ENCODE measurements at places on chromosomes 12 and 14. TPM values are rescaled to one million over a fixed set of nuclear protein-coding genes. Genes with fewer than 3 reads are reported as not detected.

DNA sequence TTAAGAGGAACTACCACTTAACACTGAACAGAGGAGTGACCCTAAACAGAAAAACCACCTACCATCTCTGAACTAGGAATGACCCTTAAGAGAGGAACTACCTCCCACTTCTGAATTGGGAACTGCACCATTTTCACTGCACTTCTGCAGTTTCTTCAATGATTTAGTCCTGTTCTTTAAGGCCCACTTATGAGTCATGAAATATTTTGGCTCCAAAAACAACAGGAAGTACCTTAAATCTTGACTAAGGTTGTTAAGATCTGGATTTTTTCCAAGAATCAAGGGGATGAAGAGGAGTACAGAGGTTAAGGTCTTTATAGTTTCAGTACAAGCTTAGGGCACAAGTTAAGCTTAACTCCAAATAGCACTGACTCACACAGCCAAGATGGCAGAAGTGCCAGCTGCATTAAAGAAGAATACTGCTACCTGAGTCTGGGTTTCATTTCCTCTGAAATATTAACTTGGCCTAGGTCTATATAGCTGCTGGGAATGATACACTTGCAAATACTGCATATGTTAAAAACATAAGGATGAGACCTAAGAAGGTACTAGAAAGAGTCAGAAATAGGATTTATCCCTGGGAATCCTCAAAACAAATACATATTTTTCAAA, 4.2 kb downstream of the NPC2 start:
- DNase-seq: no peak

DNA sequence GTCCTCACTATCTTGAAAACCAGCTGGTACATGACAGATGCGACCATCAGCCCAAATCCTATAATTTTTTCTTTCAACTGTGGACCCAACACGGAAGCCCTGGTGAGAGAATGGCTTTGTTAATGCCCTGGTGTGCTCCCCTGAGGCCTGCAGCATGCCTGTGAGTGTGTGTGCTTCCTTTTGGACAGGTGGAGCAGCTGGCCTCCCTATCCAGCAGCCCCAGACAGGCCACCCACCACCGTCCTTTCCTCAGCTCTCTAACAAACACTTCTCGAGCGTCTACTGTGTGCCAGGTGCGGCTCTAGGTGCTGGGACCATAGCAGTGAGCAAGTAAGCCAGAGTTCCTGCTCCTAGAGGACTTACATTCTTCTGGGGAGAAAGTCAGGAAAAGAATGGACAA, 78.9 kb upstream of the GZMB start:
- no peak for DNase-seq

- DNase-seq: no peak
Measured at GRCh38 chr12:55250944-55251343, 6.5 kb downstream of the OR6C74 start.

DNA sequence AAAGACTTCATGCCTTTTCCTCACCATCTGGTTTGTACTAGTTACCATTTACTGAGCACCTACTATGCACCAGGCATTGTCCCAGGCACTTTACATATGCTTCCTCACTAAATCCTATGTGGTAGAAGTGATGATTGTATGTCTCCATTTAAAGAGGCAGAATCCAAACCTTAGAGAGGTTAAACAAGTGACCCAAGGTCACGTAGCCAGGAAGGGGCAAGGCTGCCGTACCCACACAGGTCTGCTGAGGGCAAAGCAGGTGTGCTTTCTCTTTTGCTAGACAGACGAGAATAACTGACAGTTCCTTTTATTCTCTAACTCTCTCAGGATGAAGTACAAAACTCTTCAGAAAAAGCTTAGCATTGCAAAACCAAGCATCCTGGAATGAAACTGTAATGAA, 235.2 kb upstream of the SRRM4 start:
- no peak for DNase-seq

GRCh38 chr12:88445705-88446394, 134.4 kb downstream of the KITLG start:
- DNase-seq: no peak

DNA sequence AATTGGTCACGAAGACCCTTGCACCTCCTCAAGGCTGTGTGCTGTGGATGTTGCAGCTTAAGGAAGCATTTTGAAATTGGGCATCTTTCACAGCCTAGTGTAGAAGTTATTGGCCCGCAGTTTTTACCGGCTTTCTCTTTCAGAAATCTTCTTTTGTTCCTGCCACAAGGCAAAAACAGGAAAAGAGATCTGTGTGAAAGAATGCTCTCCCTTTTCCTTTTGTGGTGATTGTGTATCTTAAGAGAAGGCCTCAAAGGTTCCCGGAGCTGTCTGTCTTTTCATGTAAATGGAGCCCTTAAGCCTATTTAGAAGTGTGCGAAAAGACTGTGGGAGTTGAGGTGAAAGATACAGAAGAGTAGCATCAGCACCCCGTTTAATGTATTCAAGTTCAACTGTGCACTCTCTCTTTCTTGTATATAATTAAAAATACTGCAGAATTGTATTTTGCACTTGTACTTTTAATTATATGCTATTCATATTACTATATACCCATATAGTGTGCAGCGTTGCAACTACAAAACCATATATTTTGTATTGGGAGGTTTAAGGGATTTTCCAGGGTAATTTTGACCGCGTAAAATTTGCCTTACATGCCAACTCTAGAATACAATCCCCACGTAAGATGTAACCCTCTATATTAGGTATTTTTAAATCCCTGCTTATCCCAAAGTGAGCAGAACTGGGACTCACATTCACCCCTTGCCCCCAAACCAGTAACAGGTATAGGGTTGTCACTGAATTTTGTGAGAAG, 441.7 kb downstream of the RAD51B start:
- DNase-seq: no peak

DNA sequence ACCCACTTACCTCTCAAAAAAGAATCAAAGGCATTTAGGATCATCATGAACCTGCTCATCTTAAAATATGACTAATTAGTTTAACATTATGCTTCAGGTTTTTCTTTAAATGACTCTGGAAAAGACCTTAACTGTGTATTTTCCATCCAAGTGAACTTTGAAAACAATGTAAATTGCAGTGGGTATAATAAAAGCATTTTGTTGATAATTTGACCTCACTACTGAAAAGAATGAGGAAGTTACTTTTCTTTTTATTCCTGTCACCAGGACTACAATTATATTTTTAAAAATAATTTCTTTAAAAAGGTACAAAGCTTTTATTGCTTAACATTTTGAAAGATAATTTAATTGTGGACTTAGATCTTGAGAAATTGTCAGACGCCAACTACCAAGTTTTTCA, 249.9 kb downstream of the ALX1 start:
- DNase-seq: no peak

GRCh38 chr12:8088574-8088973, 6.5 kb downstream of the NECAP1 start:
- no peak for DNase-seq

Gene TEDC1
- 1.7 TPM for polyA plus RNA-seq

Gene PTGER2
- polyA plus RNA-seq: 56.9 TPM

Gene TAS2R30
- polyA plus RNA-seq: 0.07 TPM

Gene EPYC
- not detected for polyA plus RNA-seq

Gene TBX3
- polyA plus RNA-seq: 42.2 TPM

Gene TMTC2
- polyA plus RNA-seq: 1.6 TPM

Gene ADCY6
- 26.7 TPM for polyA plus RNA-seq

Gene PRKAB1
- polyA plus RNA-seq: 33.8 TPM

Gene ART4
- not detected for polyA plus RNA-seq

Measured in AG04450 (cell line).